ENCODE measurements at places on chromosomes 6 and 20.

- no peak for DNase-seq
Observed at GRCh38 chr20:25216199-25216945, 20.9 kb downstream of the ENTPD6 start.

DNA sequence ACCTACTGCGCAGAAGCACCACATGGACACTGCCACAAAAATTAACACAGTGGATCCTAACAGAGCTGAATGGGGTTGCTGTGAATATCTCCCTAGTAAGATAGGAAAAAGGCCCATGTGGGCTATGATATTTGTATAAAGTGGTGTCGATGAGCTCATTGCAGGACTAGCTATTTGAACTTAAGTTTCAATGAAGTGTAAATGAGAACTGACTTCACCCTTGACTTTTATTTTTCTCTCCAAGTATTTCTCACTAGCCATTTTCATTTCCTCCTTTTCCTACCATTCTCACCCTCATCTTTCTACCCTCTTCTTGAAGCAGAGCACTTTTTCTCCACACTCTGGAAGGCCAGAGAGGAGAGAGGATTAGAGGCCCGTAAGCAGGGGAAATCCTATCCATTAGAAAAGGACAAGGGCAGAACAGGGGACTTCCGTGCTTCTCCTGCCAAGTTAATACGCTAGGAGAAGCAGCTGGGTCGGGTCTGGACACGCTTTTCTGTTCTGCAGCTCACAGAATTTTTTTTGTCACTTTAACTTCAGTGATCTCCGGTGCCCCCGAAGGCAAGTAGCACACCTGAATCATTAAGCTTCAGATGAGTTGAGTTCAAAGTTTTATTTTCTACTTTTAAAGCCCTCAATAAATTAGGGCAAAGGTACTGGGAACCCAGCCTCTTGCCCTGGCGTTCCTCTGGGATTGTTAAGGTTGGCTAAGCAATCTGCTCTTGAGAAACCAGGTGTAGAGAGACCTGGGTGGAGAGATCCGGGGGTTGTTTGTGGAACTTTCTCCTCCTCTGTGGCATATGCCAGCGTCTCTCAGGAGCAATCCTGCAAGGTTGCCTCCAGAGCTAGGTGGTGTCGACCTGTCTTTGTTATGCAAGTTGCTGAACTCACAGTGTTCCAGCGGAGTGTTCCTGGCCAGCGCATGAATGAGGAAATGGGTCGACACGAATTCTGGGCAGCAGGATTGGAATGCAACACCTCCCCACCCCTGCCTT lies 56.2 kb upstream of the ARID1B start:
- DNase-seq: no peak

DNA sequence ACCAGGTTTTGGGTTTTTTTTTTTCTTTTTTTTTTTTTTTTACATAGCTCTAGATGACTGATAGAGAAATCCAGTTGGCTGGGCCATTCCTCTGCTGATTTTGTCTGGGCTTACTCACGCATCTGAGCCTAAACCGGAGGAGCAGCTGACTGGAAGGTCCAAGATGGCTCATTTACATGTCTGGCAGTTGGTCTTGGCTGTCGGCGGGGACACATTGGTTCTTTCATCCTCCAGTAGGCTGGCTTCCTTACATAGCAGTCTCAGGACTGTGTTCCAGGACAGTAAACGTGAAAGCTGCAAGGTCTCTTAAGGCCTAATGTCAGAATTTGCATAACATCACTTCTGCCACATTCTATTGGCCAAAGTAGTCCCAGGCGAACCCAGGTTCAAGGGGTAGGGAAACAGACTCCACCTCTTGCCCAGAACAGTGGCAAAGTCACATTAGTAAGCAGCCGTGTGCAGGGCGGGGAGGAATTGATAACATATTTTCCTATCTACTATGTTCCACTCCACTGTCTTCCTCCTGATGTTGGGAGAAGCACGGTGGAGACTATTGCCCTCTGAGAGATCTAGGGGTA lies 87.0 kb downstream of the CDH22 start:
- no peak for DNase-seq

DNA sequence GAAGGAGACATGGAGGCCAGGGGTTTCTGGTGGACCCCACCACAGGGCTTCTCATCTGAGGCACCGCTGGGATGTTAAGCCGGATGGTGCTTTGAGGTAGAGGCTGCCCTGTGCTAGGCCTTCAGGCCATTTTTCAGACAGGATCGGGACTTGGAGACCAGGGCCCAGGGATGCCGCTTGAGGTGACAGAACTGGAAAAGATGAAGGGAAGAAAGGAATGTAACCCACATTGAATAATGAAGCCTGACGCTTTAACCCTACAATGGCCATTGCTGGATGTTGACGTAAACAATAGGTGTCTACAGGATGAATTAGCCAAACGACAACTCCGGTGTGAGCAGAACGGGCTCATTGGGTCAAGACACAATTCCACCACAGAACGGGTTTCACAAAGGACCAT lies 62.5 kb downstream of the CEBPB start:
- DNase-seq: no peak

DNA sequence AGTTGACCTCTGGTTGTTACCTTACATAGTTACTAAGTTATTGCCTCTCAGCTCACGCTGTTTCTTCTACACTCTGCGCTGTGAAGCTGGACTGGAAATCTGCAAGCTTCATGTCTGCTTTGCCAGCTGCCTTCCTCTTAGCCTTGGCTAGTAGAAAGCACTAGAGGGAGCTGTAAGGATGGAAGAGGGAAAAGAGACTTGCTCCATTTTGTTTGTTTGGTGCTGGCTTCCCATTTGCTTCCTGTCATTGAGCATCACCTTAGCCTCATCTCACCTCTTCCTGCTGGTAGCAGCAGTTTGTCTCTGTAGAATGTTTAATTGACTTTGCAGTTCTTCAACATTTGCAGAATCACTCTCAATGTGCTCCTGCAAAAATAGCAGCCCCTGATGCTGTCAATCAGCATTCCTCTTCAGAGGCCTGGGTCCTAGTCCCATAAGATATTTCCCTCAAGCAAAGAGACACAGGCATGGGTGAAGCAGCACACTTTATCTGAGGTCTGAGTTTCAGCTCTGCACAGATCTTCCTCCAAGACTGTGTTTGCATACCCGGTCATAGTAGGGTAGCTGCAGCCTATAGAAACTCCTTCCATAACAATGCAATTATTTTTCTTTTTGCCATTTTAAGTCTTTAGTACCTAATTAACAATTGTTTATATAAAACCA lies 302.2 kb upstream of the EPHA7 start:
- no peak for DNase-seq

GRCh38 chr6:126661646-126662045 lies 321.7 kb downstream of the CENPW start:
- no peak for DNase-seq

- no peak for DNase-seq
Observed at GRCh38 chr6:50842446-50842845, 23.8 kb downstream of the TFAP2B start.

- DNase-seq: no peak
Observed at GRCh38 chr6:36739947-36740817, 42.6 kb downstream of the RAB44 start.

- DNase-seq: peak; percentile 78
Observed at GRCh38 chr20:57596998-57597939, 23.0 kb downstream of the ZBP1 start.

DNA sequence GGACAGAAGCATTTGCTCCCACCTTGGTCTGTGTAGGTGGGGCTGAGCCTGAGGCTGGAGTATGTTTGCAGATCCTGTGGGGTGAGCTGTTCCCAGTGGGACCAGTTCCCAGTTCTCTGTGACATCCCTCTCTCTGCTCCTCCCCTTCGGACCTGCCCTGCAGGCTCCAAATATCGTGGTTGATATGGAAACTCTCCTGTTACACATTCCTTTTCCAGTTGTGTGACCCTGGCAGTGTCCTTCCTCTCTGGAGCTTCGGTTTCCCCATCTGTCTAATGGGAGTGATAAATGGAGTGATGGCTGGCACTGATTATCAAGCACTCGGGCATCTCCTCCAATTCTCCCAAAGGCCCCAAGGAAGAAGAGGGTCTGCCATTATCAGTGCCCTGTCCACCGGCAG lies 15.7 kb upstream of the TGM2 start:
- DNase-seq: no peak

All from activated naive CD8-positive, alpha-beta T cell treated with anti-CD3 and anti-CD28 coated beads for 36 hours (primary cell).